ENCODE measurements at places on chromosomes 12 and 14.

- no peak for DNase-seq
These were observed 15.1 kb upstream of the PLEK2 start for GRCh38 chr14:67426983-67427606.

GRCh38 chr12:96053476-96054243, 18.3 kb upstream of the LTA4H start:
- DNase-seq, result no peak

GRCh38 chr12:3247077-3247476, 169.9 kb downstream of the TSPAN9 start:
- DNase-seq, result no peak

DNA sequence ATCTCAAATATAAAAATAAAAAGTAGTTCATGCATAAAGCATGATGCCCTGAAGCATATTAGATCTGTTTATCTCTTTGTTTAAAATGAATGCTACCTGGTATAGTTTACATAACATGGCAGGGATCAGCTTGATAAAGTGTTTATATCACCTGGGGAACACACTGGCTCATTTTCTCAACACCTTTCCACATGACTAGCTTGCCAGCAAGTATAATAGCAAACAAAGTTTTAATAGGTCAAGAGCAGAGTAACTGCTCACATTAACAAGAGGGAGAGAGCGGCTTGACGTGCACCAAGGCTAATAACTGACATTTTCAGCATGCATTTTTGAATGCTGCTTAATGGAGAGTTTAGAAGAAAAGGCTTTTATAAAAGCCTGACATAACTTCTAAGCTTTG, 246.4 kb downstream of the EGLN3 start:
- DNase-seq, result no peak

DNA sequence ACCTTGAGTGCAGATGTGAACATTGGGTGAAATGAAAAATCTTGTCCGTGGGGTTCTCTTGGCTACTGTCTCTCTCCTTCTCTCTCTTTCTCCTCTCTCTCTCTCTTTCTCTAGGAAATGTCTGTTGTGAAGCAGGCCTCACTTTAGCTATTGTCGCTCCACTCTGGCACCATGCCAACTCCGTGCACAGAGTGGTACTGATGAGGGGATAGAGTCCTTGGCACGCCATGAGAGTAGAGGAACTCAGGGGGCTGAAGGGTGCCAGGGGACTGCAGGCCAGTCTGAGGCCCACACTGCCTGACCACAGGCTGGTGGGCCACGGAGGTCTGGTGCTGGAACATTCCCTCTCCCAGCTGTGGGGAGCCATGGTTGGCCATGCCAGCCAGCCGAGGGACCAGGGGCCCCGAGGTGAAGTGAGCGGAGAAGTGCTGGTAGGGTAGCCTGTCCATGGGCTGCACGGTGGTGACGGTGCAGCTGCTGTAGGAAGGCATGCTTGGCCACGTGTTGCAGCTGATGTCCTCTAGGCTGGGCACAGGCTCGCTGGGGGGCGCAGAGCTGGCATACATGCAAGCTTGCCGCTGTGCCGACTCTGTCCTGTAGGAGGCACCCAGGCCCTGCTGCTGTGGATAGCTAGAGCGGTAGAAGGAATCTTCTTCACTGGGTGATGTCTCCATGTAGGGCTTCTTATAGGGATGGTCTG, 50.4 kb downstream of the TBX5 start:
- DNase-seq, result no peak

DNA sequence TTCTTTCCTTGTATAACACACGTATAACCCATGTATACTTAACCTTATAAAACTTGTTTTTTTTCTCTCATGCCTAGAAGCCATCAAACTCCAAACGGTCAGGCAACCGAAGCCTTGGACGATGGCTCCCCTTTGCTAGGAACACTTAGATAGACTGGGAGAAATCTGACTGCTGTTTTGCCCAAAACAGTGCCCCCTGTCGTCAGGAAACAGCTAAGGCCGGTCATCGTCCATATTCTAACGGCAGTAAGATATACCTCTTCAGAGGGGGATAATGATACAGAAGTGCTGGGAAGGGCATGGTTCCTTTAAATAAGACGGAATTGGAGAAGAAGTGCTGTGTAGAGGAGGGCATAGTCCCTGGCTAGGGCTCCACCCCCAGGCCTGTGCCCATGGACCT, 130.5 kb downstream of the SLC41A2 start:
- no peak for DNase-seq

DNA sequence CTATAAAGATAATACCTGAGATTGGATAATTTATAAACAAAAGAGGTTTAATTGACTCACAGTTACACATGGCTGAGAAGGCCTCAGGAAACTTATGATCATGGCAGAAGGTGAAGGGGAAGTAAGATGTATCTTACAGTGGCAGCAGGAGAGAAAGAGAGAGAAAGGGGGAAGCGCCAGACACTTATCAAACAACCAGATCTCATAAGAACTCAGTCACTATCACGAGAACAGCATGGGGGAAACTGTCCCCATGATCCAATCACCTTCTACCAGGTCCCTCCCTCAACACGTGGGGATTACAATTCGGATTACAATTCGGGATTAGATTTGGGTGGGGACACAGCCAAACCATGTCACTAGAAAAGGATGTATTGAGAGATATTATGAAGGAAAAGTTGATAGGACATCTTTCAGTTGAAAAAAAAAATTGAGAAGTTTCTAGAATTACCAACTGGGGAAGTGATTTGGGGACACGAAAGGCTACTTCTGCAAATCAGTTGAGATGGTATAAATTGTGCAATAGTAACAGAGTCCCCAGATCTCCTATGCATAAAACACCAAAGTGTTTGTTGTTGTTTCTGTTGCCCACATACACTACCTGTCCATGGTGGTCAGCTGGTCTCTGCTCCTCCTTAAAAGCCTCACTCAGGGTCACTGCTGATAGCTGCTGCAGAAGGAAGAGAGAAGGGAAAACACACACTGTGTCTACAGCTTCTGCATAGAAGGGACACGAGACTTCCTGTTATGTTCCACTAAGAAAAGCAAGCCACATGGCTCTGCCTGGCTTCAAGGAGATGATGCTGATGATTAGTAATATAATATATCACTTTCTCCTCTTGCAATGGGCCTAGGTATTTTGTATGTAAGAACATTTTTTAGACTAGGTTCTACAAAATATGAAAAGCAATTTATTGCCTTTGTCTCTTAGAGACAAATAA, 465.5 kb downstream of the PDZRN4 start:
- no peak for DNase-seq

DNA sequence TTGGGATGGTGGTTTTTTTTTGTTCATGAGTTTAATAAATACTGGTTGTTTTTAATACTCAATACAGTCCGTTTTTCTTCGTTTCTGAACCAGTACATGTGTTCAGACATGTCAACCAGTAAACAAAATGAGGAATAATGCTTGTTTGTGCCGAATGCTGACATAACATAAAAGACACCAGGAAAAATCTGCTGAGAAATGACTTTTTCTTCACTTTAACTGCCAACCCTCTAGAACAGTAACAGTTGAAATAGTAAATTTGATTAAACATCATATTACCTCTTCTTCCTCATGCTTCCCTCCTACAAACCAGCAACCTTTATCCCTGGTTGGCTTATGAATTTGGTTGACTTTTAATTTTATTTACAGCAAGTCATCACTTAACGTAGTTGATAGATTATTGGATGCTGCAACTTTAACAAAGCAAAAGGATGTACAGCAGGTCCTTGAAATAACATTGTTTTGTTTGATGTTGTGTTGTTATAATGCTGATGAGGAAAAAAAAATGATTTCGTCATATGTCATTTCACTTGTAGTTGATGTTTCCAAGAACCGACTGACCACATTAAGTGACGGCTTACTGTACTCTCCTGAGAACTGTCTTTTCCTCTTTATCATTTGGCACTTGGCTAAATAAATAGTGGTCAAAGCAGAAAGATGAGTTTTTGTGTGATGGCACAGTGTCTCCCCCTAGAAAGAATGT, 340.5 kb downstream of the TMTC2 start:
- DNase-seq, result no peak

DNA sequence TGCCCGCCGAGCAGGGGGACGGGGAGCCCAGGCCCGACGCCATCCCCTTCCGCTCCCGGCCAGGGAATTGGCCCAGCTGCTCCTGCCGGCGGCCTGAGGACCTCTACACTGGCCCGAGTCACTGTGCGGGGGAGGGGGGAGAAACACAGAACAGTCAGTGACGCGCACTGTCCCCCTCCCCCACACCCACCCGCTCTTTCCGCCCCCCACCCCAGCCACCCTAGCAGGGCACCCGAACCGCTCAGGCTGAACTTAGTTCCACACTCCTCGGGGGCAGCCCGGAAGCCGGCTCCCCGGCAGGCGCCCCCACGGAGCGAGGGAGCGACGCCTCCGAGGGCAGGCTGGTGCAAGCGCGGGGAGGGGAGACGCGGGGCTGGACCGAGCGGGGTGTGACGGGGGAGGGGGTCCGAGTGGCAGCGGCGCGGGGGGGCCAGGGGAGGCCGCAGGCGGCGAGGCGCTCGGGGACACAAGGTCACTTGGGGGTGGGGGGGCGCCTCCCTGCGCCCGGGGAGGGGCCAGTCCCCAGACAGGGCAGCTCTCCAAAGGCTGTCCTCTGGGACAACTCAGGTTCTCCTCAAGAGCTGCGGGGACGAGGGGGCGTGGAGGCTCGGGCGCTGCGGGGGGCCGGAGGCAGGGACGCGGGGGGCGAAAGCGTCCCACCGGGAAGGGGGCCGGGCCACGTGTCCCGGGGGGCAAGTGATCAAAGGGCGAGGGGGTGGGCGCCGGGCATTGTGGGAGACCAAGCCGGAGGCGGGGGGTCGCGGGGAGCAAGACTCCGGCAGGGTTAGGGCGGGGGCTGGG, 648 bp downstream of the CHD4 start:
- DNase-seq, result no peak

DNA sequence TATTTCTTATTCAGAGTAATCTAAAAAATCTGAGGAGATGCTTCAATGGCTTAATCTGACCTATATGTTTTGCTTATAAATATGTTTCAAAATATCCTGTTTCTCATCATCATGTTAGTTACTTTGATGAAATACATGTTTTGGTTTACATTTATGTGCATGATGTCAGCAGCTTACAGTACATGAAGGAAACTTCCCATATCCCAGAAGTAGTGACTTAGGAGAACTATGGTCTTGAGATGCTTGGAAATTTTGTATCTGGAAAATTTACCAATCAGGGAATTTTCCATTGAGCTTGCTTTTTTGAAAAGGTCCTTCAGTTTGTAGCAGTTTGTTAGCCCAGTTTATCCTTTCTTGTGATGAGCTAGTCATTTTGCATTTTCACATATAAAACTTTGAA, 73.3 kb downstream of the RASSF8 start:
- DNase-seq, result no peak

GRCh38 chr14:23601845-23602180, 23.2 kb upstream of the JPH4 start:
- no peak for DNase-seq

DNA sequence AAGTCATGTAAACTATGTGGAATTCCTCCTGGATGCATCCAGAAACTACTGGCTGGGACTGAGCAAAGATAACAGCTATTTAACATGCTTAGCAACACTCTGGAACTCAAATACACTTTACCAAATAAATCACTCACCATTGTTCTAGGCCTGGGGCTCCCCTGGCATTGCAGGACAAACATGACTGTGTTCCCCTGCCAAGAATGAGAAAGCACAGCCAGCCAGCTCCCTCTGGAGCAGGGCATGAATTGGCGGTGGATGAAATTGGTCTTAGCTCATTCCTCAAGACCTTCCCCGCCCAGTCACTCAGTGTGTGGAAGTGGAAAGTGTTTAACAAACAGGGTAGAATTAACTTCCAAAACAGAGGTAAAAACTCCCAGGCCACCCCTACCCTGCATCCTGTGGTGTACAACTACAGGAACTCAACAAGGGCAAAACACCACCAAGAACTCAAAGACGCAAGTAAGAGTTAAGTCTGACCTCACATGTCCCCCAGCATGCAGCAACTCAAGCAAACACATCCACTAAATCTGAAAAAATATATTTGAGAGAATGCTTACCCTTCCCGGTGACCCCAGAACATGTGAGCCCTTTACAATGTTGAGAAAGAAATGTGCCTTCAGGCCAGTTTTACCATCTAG, 58.4 kb upstream of the BDKRB2 start:
- DNase-seq, result no peak

DNA sequence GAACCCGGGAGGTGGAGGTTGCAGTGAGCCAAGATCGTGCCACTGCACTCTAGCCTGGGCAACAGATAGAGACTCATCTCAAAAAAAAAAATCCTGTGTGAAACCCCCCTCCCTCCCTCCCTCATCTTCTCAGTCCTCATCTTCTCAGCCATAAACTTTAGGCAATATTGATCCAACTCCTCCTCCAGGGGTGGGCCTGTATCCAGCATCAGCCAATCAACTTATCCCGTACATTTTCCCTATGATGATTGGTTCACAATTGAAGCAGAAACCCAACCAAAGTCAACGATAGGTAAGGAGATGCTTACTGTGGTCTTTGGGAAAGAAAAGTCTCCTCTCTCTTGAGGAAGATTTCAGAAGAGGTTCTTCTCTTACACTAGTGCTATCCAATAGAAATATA, 33.5 kb upstream of the CIT start:
- no peak for DNase-seq

DNA sequence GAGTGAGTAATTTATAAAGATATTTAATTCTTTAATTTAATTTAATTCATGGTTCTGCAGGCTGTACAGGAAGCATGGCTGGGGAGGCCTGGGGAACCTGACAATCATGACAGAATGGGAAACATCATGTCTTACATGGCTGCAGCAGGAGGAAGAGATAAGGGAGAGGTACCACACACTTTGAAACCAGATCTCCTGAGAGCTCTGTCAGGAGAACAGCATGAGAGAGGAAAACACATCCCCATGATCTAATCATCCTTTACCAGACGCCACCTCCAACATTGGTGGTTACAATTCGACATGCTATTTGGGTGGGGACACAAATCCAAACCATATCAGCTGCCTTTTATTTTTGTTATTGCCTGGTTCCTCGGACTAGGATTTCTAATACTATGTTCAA, 928.6 kb downstream of the TMEM121 start:
- no peak for DNase-seq

All from GOT3 (cell line).